ENCODE measurements at places on chromosomes 7 and 10. TPM values are rescaled to one million over a fixed set of nuclear protein-coding genes. Genes with fewer than 3 reads are reported as not detected.
A peak's percentile ranks its signal among the peaks of the same experiment; 100 is the strongest.

DNA sequence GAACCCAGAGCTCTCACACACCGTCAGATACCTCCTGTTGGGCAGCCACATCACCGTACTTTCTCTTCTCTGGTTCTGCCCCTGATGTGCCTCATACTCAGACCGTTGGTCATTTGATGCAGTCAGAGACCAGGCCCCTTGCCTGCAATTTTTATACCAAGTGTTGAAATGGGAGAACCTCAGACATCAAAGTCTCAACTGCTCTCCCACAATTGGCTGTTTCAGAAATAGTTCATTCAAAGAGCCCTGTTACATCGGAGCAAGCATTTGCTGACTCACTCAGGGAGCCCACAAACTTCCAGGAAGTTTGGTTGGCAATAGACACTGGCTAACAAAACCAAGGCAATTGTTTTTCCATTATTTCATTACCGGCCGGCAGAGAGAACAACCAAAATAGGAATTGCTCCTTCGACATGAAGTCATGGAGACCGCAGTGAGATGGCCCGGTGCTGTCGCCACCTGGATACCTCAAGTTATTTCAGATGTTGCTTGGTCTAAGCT is 33.5 kb upstream of the ADAM12 start:
- DNase-seq = peak; percentile 87

- DNase-seq = no peak
Observed at GRCh38 chr7:36852931-36853330, 128.6 kb upstream of the AOAH start.

PSPH gene
- total RNA-seq = 41.0 TPM

DNA sequence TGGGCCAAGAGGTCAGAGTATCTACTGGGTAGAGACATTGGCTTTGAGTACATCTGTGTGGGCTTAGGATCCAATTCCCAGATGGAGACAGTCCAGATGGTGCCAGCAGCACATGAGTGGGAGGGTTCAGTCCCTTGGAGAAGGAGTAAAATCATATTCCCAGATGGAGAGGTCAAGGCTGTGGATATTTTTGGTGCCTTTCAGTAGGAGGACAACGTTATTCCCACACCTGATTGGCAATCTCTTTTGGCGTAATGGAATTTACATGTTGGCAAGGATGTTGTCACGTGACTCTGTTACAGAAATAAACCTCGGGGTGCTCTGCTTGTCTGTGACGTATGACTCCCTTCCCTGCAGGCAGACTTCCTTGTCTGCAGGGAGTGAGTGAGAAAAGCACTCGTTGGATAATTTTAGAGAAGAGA is 27.6 kb downstream of the NPS start:
- no peak for DNase-seq

GRCh38 chr7:32206987-32207386 is 136.8 kb upstream of the PDE1C start:
- no peak for DNase-seq

HOXA13 gene
- 2.5 TPM for total RNA-seq

GRCh38 chr10:1598393-1599153 is 138.8 kb downstream of the ADARB2 start:
- no peak for DNase-seq

Measured in SJSA1 (cell line).